ENCODE measurements at places on chromosomes 3 and 15.

- no peak for DNase-seq
These were observed 193.1 kb downstream of the SHQ1 start for GRCh38 chr3:72655131-72655551.

GRCh38 chr3:56835650-56836227, 34.0 kb upstream of the ARHGEF3 start:
- no peak for DNase-seq

DNA sequence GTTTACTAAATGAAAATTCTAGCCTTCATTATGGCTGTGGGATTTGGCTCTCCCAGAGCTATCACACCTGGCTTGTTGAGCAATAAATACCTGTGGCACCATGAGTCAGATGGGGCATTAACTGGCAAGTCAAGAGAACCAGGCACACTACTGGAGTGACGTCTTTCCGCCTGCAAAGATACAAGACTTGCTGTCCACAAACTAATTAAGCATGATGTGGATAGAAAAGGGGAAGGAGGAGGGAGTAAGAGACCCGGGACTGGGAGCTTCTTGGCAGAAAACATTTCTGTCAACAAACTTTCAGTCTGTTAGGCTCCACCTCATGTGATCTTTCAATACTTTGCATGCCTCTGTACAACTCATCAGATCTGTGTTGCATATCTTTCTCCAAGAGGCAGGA, 56.5 kb downstream of the CLDN1 start:
- peak; percentile 5 for DNase-seq

- peak; percentile 92 for DNase-seq
These were observed 53.8 kb downstream of the MGLL start for GRCh38 chr3:127768346-127769008.

DNA sequence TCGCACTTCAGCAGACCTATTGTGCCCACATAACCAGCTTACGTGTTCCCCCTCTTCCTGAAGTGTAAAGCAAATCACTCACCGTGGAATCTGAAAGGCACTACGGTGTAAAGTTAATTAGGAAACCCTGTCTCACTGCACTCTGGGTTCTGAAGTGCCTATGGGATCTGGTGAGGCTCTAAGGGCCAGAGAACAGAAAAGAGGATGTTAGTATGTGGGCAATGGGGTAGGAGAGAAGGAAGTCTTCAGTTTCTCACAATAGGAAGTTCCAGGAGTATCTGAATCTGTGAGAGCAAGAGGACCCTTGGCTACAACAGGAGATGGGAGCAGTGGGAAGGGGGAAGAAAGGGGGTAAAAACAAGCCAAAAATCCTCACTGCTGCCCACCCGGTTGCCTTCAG, 71.4 kb downstream of the ITGB5 start:
- no peak for DNase-seq

DNA sequence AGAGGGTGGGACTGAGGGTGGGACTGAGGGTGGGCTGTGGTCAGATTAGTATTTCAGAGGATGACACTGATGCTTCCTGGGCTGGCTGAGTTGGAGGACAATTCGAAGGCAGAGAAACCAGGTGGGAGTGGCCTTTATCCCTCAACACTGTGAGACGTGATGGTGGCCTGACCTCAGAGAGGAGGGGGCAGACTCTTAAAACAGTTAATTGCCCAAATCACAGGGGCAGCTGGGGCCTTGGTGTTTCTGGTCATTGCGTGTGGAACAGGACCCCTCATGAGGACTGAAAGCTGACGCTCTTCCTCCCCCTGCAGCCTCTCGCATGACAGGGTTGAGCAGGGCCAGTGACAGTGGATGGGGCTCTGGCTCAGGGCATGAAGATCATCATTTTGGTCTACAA, 18.7 kb downstream of the DNASE1L3 start:
- DNase-seq = no peak
